ENCODE measurements at places on chromosomes 2 and 18. TPM values are rescaled to one million over a fixed set of nuclear protein-coding genes. Genes with fewer than 3 reads are reported as not detected.

GRCh38 chr2:171004363-171004762 is 75.3 kb downstream of the GORASP2 start:
- DNase-seq: no peak

- no peak for DNase-seq
These were observed 2.7 kb upstream of the DTYMK start for GRCh38 chr2:241689306-241689705.

NHEJ1 gene
- 24.6 TPM for total RNA-seq

DNA sequence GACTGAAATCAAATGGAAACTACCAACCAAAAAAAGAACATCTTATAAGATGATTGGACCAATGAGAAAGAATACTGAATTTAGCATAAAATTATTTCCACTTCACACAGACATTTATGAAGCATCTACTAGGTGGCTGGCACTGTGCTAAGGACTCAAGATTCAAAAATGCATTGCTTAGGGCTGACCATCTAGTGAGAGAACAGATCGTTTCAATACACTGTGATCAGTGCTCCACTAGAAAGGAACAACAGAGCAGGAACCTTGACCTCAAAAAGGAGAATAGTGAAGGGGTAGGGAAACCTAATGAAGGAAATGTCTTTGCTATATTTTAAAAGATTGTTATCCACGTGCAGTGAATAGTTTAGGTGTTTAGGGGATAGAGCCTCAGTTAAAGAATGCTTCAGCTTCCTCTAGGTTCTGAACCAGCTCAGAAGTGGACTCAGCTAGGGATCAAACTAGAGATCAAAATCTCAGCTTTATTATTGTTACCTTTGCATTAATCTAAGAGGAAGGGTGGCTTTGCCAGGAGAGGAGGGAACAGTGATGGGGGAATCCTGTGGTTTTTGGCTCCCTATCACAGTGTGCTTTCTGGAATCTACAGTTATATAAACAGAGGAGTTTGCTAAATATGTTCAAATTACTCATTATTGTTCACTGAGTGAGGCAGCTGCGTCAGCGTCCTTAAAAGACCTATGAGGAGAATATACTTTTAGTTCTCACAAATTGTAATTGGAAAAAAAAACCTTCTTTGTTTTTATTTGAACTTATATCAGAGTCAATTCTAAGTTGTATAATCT is 16.2 kb upstream of the BBS5 start:
- peak; percentile 60 for DNase-seq

- DNase-seq: no peak
These were observed 83.8 kb downstream of the LONRF2 start for GRCh38 chr2:100238471-100238870.

- DNase-seq: no peak
These were observed 60.2 kb downstream of the MYT1L start for GRCh38 chr2:2270808-2271415.
